Motor neuron (in vitro differentiated cells): ENCODE measurements at places on chromosomes 16 and 17. TPM values are rescaled to one million over a fixed set of nuclear protein-coding genes. Genes with fewer than 3 reads are reported as not detected.

- ATAC-seq: peak; percentile 98
These were observed 225.5 kb downstream of the STX8 start for GRCh38 chr17:9350080-9350479.

- ATAC-seq: no peak
These were observed 19.2 kb downstream of the LITAFD start for GRCh38 chr16:8901320-8901861.

Gene COQ9
- 43.2 and 44.3 TPM in 2 replicates for total RNA-seq

DNA sequence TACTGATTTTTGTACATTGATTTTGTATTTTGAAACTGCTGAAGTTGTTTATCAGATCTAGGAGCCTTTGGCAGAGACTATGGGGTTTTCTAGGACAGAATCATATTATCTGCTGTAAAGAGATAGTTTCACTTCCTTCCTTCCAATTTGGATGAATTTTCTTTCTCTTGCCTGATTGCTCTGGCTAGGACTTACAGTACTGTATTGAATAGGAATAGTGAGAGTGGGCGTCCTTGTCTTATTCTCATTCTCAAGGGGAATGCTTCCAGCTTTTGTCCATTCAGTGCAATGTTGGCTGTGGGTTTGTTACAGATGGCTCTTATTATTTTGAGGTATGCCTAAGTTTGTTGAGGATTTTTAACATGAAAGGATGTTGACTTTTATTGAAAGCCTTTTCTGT, 290.1 kb downstream of the MAP2K4 start:
- ATAC-seq: no peak

Gene KRT33B
- total RNA-seq: 0.13 TPM in 1 of 2 replicates, not detected in the other

Gene MT4
- total RNA-seq: not detected in 2 replicates

DNA sequence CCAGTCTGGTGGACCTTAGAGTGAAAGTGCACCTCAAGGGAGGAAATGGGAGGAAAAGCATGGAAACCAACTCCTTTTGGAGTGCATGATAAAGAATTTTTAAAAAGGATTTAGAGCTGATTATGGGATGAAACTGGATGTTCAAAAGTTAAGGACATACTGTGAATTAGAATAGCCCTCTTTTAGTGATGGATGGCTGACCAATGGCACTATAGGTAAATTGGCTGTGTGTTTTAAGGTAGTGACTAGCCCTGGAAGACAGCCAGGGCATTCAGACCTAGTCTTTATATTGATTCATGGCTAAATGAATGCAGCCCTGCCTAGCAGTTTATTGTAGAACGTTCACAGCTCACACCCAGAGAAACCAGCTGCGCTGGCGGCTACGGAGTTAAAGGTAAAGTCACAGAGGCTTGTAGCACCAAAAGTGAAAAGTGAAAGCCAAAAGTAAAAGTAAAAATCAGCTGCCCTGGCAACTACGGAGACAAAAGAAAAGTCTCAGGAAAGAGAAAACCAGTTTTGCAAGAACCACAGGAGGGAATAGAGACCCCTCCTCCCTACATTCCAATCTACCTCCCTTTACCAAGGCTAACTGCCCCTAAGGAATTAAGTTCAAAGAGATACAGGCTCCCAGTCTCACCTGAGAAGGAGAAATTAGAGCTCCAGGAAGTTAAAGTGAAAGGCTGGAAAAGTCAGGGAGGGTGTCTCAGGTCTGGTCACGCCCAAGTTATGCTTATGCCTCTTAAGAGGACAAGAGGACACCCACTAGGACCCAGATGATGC, 21.8 kb downstream of the ACSM1 start:
- ATAC-seq: peak; percentile 76

- ATAC-seq: no peak
These were observed 601 bp upstream of the PRSS33 start for GRCh38 chr16:2787961-2788360.

DNA sequence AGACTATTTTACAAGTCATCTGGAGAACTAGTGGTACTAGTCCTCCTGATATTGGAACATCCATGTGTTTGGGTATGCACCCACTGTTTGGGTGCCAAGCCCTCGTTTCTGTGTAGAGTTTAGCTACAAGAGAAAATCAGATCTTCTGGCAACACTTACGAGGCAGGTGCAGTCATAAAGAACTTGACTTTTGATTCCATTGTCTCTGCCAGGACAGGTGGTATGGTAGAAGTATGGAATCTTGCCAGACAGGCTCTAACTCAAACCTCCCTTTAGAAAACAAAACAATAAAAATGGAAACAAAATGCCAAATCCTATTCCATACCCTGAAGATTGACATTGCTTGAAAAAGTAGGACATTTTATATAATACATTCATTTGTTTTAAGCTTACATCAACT, 16.0 kb downstream of the RNF43 start:
- ATAC-seq: no peak

- no peak for ATAC-seq
These were observed 139.3 kb downstream of the CDH11 start for GRCh38 chr16:64982581-64982980.

GRCh38 chr16:73713251-73713650, 583.4 kb upstream of the PSMD7 start:
- ATAC-seq: no peak
